Kidney (tissue), 22 donors: ENCODE measurements at places on chromosomes 5 and 9.

GRCh38 chr5:136038635-136039034, 9.8 kb downstream of the TGFBI start:
- DNase-seq: no peak
- no peaks in the 10 kb centered on the region for H3K36me3 ChIP-seq
- H3K4me3 ChIP-seq: no peak overlapping the region
- no peaks in the 10 kb centered on the region for H3K27me3 ChIP-seq

DNA sequence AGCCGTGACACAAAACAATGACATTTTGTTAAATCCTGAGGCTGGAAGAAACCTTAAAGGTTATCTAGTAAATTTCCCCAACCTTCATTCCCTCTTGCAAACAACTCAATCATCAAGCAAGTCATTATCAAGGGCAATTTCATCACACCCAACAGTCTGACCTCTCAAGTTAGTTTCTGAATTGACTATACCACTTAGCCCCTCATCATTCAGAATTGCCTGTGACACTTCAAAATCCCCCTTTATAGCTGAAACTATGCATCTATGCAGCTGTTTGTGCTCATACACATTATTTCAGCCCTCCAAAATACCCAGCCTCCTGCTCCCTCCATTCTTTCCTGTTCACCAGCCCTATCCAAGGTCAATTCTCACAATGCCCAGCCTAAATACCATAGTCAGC, 24.6 kb downstream of the LPAR1 start:
- H3K4me3 ChIP-seq: no peak overlapping the region
- H3K27ac ChIP-seq: no peak overlapping the region

DNA sequence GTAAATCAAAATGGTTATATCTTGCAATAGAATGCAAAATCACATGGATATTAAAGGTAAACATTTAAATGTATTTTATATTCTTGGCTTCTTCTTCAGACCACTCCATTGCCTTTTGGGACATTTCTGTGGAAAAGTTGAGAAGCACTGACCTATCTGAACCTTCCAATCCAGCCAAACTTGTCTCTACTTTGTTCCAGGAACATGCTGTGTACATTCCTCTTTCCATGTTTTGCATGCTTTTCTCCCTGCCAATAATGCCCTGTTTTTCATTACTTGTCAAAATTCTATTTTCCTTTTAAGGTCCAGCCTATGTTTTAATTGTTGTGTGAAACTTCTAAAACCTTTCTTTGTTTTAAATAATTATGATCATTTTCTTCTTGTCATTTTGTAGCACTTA, 28.3 kb downstream of the JAK2 start:
- no peaks in the 10 kb centered on the region for H3K4me1 ChIP-seq
- DNase-seq: no peak
- no peak overlapping the region for H3K27ac ChIP-seq
- no peaks in the 10 kb centered on the region for H3K36me3 ChIP-seq

GRCh38 chr9:87516222-87516925, 18.7 kb downstream of the DAPK1 start:
- no peak overlapping the region for H3K27ac ChIP-seq
- no peaks in the 10 kb centered on the region for H3K36me3 ChIP-seq
- no peaks in the 10 kb centered on the region for H3K27me3 ChIP-seq
- peaks cover 20% of the 10 kb centered on the region for H3K4me1 ChIP-seq

- H3K4me1 ChIP-seq: no peaks in the 10 kb centered on the region
These were observed 9.6 kb upstream of the CEP72 start for GRCh38 chr5:602466-603035.

GRCh38 chr5:105677291-105677690, 1993.4 kb downstream of the EFNA5 start:
- H3K4me1 ChIP-seq: no peaks in the 10 kb centered on the region
- no peak overlapping the region for H3K4me3 ChIP-seq
- H3K27ac ChIP-seq: no peak overlapping the region
- H3K27me3 ChIP-seq: no peaks in the 10 kb centered on the region
- no peaks in the 10 kb centered on the region for H3K36me3 ChIP-seq

- H3K27me3 ChIP-seq: no peaks in the 10 kb centered on the region
- no peak overlapping the region for H3K4me3 ChIP-seq
- no peaks in the 10 kb centered on the region for H3K4me1 ChIP-seq
- no peak overlapping the region for H3K27ac ChIP-seq
- DNase-seq: no peak
These were observed 46.5 kb downstream of the SVEP1 start for GRCh38 chr9:110532908-110533665.

DNA sequence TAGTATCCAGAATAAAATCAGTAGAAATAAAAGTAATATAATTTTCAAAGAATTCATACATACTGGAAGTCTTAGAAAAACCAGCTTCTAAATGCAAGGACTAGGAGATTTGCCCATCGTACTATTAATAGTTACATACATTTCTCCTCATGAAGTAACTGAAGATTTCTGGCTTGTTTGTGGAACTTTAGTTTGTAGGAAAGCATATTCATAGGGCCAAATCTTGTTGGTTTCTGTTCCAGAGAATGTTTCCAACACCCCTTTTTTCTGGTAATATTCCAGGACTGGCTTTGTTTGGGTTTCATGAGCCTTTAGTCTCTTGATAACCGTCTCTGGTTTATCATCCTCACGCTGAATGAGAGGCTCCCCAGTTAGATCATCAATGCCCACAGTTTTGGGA, 66.3 kb upstream of the TJP2 start:
- peaks cover 6% of the 10 kb centered on the region for H3K4me1 ChIP-seq
- no peak for DNase-seq
- H3K36me3 ChIP-seq: no peaks in the 10 kb centered on the region
- no peak overlapping the region for H3K27ac ChIP-seq

- H3K4me1 ChIP-seq: peaks cover 17% of the 10 kb centered on the region
- H3K4me3 ChIP-seq: no peak overlapping the region
- peak overlapping the region; percentile 68 for H3K27ac ChIP-seq
- DNase-seq: peak; percentile 78
These were observed 50.3 kb downstream of the MAN2A1 start for GRCh38 chr5:109739741-109740728.
